ENCODE measurements at places on chromosomes 11 and 22.
A peak's percentile ranks its signal among the peaks of the same experiment; 100 is the strongest.

GRCh38 chr11:121534131-121535093 lies 81.6 kb upstream of the SORL1-AS1 start:
- peak; percentile 65 for DNase-seq

DNA sequence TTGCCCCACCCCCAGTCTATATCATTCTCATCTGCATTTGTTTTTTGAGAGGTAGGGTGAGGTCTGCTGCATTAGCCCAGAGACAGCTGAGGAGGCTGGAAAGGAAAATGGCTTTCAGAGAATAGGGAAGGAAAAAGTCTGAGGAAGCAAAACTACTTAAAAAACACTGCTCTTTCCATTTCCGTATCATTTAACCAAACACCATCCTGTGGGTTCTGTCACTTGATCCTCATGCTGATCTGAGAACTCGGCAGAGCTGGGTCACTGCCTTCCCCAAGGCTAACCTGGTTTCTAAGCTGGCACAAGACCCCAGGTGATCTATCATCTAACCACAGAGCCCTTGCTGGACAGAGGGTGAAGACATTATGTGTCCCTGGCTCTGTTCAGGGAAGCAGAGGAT lies 1.2 kb downstream of the FOLR2 start:
- no peak for DNase-seq

- DNase-seq, result no peak
Measured at GRCh38 chr22:17371448-17371847, 2.2 kb downstream of the CECR2 start.

DNA sequence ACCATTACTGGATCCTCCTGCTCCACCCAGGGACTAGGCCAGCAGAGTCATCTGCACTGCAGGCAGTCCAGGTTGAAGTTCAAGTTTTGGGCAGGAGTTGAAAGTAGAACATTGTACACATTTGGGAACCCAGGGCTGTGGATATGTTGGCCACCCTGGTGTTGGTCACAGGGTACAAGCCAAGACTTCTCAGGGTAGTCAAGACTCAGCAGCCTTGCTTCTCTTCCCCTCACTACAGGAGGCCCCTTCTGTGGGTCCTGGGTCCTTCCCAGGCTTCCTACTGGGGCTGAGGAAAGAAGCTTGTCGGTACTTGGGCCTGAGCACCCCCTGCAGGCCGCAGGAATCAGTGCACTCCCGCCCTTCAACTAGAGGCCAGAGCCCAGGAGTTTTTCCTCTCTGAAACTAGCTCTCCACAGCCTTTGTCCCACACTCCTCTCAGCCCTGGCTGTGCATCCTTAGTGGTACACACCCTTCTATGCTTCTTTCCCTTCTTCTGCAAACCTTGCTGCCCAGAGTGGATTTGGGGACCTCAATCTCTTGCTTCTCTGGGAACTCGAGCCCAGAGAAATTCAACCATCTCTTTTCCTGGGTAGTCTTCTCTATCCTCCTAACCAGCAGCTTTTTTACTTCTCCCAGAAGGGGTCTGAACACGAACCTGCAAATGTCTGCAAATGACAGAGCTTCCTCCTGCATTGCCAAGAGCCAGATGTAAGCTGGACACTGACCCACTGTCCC lies 2.6 kb upstream of the HPX start:
- DNase-seq, result no peak

DNA sequence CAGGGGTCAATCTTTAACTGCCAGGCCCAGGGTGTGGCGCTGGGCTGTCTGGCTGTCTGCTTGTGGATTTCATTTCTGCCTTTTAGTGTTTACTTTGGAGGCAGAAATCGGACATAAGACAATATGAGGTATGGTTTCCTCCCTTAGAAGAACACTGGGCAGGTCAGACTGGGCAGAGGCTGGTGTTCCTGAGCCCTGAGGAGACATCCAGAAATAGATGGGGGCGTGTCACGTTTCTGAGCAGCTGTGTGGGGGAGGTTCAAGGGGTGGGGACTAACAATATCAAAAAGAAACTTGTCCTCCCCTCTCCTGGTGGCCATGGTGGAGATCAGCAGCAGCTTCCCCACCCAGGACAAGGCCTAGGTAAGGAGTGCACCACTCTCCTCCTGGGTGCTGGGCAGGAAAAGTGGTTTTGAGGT lies at the start of gene ART1:
Gene ART1 (plus strand): TSS at position 312 of the 419 bp plus-strand sequence. CDS start 14,086 bp downstream, outside the sequence.
- no peak for DNase-seq

DNA sequence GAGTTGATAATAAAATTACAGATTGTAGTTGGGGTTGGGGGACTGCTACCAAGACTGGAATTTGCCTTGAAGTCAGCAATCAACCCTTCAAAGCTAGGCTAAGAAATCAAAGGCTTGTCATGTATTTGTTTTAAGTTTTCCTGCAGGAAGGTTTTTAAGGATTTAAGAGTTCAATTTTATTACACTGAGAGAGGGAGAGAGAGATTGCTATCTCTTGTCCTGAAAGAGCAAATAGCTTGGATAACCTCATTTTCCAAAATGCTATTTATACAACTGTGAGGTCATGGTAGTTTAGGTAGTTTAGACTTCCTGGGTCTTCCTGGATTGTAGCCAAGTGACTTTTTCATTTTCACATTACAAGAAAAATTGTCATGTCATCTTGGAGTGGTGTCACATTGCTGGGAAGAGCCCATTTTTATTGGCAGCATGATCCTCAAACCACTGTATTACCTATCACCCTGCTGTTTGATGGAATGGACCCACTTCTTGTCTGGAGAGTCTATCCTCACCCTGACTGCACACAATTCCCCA lies 10.1 kb upstream of the PRSS23 start:
- no peak for DNase-seq

- no peak for DNase-seq
Measured at GRCh38 chr11:121864660-121865059, 251.4 kb downstream of the BLID start.

GRCh38 chr11:128318856-128319474 lies 268.4 kb downstream of the ETS1 start:
- no peak for DNase-seq

GRCh38 chr11:93541884-93542810 lies 1.0 kb downstream of the SMCO4 start:
- no peak for DNase-seq

GRCh38 chr22:20779014-20779817 lies 5.3 kb downstream of the SERPIND1 start:
- DNase-seq, result no peak

- no peak for DNase-seq
Measured at GRCh38 chr22:21714059-21714770, 21.4 kb downstream of the YPEL1 start.
